SJCRH30 (cell line): ENCODE measurements at places on chromosomes 2 and 18. TPM values are rescaled to one million over a fixed set of nuclear protein-coding genes. Genes with fewer than 3 reads are reported as not detected.

GALNT14 gene
- total RNA-seq, result not detected in 2 replicates

LIPT1 gene
- 7.7 TPM in 2 replicates for total RNA-seq

GYPC gene
- total RNA-seq, result 25.8 and 26.1 TPM in 2 replicates

RTP5 gene
- not detected in 2 replicates for total RNA-seq

ICA1L gene
- 4.8 and 5.8 TPM in 2 replicates for total RNA-seq

TUBA4B gene
- total RNA-seq, result 0.08 TPM in 1 of 2 replicates, not detected in the other

INO80B gene
- total RNA-seq, result 9.0 and 14.2 TPM in 2 replicates

RPRM gene
- not detected in 2 replicates for total RNA-seq

ALPP gene
- 0.08 TPM in 1 of 2 replicates, not detected in the other for total RNA-seq

NEU2 gene
- not detected in 2 replicates for total RNA-seq

C1QL2 gene
- not detected in 2 replicates for total RNA-seq

NR4A2 gene
- 0.46 and 0.51 TPM in 2 replicates for total RNA-seq

RTKN gene
- 47.4 and 50.4 TPM in 2 replicates for total RNA-seq

PDE1A gene
- total RNA-seq, result 1.1 and 1.6 TPM in 2 replicates

MC4R gene
- total RNA-seq, result not detected in 2 replicates

NCL gene
- 795 and 908 TPM in 2 replicates for total RNA-seq

GPR39 gene
- 0.16 TPM in 1 of 2 replicates, not detected in the other for total RNA-seq

CRYGC gene
- total RNA-seq, result not detected in 2 replicates

LYPD1 gene
- total RNA-seq, result 0.04 TPM in 1 of 2 replicates, not detected in the other

SLC9A4 gene
- 0.04 TPM in 1 of 2 replicates, not detected in the other for total RNA-seq

PPIL3 gene
- total RNA-seq, result 36.7 and 39.1 TPM in 2 replicates

HOXD9 gene
- total RNA-seq, result 3.9 and 4.4 TPM in 2 replicates

C2orf68 gene
- total RNA-seq, result 53.6 and 57.9 TPM in 2 replicates

IL18R1 gene
- total RNA-seq, result not detected in 2 replicates

NDC80 gene
- 77.5 and 95.3 TPM in 2 replicates for total RNA-seq

CEBPZOS gene
- 54.9 and 62.2 TPM in 2 replicates for total RNA-seq

DSC1 gene
- not detected in 2 replicates for total RNA-seq

LIMS2 gene
- 4.0 and 5.5 TPM in 2 replicates for total RNA-seq

SDC1 gene
- total RNA-seq, result 61.8 and 62.6 TPM in 2 replicates

SLC8A1 gene
- total RNA-seq, result 27.1 and 27.7 TPM in 2 replicates

MEMO1 gene
- 70.3 and 78.1 TPM in 2 replicates for total RNA-seq

G6PC2 gene
- total RNA-seq, result not detected in 2 replicates

ONECUT2 gene
- 1.9 and 2.2 TPM in 2 replicates for total RNA-seq

RGPD4 gene
- total RNA-seq, result 0.05 TPM in 1 of 2 replicates, not detected in the other

ARHGAP25 gene
- 6.3 and 6.6 TPM in 2 replicates for total RNA-seq

TANC1 gene
- 13.5 and 15.1 TPM in 2 replicates for total RNA-seq

C2orf42 gene
- 16.2 and 16.7 TPM in 2 replicates for total RNA-seq

DIPK1C gene
- total RNA-seq, result not detected in 2 replicates

GCG gene
- total RNA-seq, result not detected in 2 replicates

CBLN2 gene
- 0.18 and 0.26 TPM in 2 replicates for total RNA-seq

AKAIN1 gene
- total RNA-seq, result not detected in 2 replicates

SUCLG1 gene
- 91.5 and 92.2 TPM in 2 replicates for total RNA-seq

LYPD6B gene
- not detected in 2 replicates for total RNA-seq

CD8B2 gene
- not detected in 2 replicates for total RNA-seq

GRB14 gene
- not detected in 2 replicates for total RNA-seq

NAT8 gene
- not detected in 2 replicates for total RNA-seq

FAM124B gene
- total RNA-seq, result 0.56 and 0.73 TPM in 2 replicates

ABCB11 gene
- total RNA-seq, result not detected in 2 replicates

AGFG1 gene
- 76.0 and 89.9 TPM in 2 replicates for total RNA-seq

TDRD15 gene
- total RNA-seq, result 0.02 TPM in 1 of 2 replicates, not detected in the other

TFPI gene
- 64.2 and 66.2 TPM in 2 replicates for total RNA-seq

REG1B gene
- total RNA-seq, result not detected in 2 replicates

ATP8B1 gene
- total RNA-seq, result not detected in 2 replicates

TYMS gene
- 83.7 and 91.8 TPM in 2 replicates for total RNA-seq
